ENCODE measurements at places on chromosomes 16 and 17.

- DNase-seq = no peak
Observed at GRCh38 chr17:62923258-62924150, 42.5 kb upstream of the TANC2 start.

DNA sequence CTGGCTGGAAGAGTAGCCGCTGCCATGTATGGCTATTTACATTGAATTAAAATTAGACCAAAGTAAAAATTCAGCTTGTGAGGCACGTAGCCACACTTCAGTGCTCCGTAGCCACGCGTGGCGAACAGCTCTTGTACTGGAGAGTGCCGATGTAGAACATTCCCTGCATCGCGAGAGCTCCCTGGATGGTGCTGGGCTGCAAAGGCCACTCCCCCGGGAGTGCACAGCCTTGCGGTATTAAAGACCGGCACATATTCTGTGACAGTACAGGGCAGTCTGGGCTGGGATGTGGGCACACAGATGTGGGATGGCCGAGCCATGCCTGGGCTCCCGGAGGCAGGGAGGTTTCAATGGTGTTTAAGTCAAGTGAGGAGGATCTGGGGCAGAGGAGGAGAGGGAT lies 102.2 kb downstream of the CMIP start:
- DNase-seq = peak; percentile 40

DNA sequence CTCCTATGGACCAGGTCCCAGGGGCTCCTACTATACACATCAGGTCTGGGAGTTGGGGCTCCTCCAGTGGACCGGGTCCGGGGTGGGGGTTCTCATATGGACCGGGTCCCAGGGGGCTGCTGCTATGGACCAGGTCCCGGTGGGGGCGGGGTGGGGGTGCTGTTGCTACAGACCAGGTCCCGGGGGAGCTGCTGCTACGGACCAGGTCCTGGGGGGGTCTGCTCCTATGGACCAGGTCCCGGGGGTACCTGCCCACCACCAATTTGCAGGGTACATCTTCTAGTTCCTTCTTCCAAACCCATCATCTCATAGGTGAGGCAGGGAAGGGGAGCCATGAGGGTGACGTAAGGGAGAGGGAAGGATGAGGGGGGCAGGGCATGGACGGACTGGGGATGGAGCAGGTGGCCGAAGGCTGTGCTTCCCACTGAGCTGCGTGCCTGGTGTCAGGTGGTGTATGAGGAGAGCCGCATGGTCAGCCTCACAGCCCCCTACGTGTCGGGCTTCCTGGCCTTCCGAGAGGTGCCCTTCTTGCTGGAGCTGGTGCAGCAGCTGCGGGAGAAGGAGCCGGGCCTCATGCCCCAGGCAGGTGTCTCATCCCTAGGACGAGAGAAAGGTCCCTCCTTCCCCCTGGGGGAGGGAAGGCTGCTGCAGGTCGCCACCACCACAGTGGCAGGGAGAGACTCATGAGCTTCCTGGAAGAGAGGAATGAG lies 6.6 kb downstream of the ENDOV start:
- no peak for DNase-seq

- DNase-seq = no peak
Observed at GRCh38 chr17:58176200-58176599, 9.4 kb downstream of the OR4D2 start.

GRCh38 chr16:85789773-85790172 lies 9.6 kb downstream of the EMC8 start:
- no peak for DNase-seq

GRCh38 chr17:33342025-33342424 lies 48.9 kb upstream of the ASIC2 start:
- DNase-seq = no peak

DNA sequence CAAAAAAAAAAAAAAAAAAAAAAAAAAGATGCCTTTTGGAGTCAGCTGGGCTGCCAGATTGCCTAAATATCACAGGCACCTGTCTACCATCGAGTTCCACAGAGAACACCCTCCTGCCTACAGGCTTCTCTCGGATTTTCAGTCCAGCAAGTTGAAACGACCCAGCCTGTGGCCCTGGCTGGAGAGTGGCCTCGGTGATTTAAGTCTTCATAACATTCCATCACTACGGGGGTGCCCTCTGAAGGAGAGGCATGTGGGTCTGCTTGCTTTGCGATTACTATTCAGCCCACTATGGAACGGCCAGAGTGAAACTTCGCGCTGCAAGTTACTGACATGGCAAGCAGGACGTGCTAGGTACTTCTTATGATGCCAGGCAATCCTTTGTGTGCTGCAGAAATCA lies 42.8 kb downstream of the MARCHF10 start:
- DNase-seq = no peak
